Glomerular endothelial cell (primary cell): ENCODE measurements at places on chromosomes 13 and 19. TPM values are rescaled to one million over a fixed set of nuclear protein-coding genes. Genes with fewer than 3 reads are reported as not detected.

SULT2A1 gene
- not detected in 2 replicates for total RNA-seq

- DNase-seq, result no peak
These were observed 160.5 kb downstream of the LACC1 start for GRCh38 chr13:44040070-44040817.

- no peak for DNase-seq
These were observed 495.9 kb downstream of the GPC5 start for GRCh38 chr13:91894316-91894715.

DNA sequence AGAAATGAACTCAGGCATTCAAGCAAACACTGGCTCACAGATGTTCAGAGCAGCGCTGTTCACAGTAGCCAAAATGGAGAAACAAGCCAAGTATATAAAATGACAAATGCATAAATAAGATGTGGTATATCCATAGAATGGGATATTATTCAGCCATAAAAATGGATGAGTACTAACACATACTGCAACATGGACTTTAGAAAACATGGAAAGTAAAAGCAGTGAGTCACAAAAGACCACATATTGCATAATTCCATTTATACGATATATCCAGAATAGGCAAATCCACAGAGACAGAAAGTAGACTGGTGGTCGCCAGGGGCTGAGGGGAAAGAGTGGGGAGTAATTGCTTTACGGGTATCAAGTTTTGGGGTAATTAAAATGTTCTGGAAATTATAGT lies 6.6 kb downstream of the ZNF837 start:
- no peak for DNase-seq

DNA sequence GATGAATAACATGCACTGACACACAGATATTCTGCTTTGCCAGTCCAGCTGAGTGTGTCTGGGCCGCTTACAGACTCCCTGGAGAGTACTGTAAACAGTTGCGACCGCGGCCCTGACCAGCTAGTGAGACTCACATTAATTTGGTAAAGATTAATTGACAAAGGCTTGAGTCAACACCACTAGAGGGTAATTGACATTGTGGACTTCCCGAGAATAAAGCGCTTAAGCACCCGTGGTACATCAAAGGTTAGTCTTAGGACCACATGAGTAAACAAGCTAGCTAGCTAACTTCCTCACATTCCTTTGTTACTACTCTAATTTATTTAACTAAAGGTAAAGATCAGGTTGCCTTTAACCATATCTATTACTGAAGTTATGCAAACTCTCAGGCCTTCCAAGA lies 624.4 kb upstream of the ARGLU1 start:
- no peak for DNase-seq

DNA sequence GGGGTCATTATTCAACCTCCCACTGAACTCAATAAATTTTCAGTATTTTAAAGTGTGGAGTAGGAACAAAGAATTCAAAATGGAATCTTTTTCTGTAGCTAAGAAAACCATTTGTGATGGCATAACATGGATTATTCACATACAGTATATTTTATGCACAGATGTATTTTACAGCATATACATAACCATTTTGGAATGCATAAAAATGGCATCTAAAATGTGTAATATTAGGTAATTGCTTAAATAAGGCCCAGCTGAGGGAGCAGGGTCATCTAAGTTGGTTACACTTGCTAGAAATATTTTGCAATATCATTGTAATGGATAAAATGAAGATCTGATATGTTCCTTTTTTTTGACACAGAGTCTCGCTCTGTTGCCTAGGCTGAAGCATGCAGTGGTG lies 146.9 kb downstream of the LMO7 start:
- DNase-seq, result no peak
